Neuronal stem cell (in vitro differentiated cells): ENCODE measurements at places on chromosomes 3 and 15.

DNA sequence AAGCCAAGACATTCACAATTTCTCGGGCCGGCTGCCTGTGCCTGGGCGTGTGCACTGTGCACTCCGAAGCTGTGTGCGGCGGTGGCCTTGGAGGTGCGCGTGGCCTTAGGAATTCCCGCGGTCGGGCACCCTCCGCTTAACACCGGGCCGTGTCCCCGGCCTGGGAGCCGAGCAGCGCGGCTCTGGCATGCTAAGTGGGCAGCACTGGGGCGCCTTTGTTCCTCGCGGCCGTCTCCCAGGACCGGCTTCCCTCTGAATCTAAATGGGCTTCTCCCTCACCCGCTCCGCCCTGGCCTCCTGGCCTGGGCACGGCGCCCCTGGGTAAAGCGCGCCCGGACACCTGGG lies 498 bp upstream of the ARNT2 start:
- peak; percentile 49 for DNase-seq

- DNase-seq = no peak
Measured at GRCh38 chr3:141449424-141449823, 37.4 kb upstream of the RASA2 start.

- DNase-seq = no peak
Measured at GRCh38 chr3:27715454-27715806, 6.7 kb downstream of the EOMES start.

DNA sequence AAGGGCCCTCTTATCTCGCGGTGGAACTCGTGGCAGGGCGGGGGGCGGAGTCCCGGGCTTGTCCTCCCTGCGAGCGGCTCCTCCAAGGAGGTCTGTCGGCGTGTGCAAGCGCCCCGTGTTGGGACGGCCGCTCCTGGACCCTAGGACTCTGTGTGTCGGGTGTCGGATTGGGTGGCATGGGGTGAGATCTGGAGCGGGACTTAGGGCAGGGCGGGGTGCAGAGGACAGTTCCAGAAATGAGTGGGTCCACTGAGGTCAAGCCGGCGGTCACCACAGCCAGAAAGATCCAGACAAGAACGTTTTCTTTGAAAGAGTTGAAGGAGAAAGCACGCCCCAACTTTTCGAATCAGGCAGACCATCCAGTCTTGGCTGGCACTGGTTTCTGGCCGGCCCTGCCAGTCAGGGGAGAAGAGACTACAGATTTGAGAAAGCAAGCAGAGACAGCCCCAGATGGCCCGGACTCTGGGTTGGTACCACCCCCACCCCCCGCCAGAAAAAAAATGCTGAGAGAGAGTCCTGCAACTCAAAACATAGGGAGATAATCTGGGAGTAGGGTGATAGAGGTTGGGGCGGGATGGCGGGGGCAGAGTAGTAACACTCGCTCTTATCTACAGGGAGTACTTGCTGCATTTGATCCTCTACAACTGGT lies 784 bp upstream of the CISH start:
- no peak for DNase-seq

- DNase-seq = no peak
Measured at GRCh38 chr15:58212909-58213526, 74.8 kb downstream of the AQP9 start.

- DNase-seq = no peak
Measured at GRCh38 chr3:134242649-134243617, 7.7 kb downstream of the RYK start.

DNA sequence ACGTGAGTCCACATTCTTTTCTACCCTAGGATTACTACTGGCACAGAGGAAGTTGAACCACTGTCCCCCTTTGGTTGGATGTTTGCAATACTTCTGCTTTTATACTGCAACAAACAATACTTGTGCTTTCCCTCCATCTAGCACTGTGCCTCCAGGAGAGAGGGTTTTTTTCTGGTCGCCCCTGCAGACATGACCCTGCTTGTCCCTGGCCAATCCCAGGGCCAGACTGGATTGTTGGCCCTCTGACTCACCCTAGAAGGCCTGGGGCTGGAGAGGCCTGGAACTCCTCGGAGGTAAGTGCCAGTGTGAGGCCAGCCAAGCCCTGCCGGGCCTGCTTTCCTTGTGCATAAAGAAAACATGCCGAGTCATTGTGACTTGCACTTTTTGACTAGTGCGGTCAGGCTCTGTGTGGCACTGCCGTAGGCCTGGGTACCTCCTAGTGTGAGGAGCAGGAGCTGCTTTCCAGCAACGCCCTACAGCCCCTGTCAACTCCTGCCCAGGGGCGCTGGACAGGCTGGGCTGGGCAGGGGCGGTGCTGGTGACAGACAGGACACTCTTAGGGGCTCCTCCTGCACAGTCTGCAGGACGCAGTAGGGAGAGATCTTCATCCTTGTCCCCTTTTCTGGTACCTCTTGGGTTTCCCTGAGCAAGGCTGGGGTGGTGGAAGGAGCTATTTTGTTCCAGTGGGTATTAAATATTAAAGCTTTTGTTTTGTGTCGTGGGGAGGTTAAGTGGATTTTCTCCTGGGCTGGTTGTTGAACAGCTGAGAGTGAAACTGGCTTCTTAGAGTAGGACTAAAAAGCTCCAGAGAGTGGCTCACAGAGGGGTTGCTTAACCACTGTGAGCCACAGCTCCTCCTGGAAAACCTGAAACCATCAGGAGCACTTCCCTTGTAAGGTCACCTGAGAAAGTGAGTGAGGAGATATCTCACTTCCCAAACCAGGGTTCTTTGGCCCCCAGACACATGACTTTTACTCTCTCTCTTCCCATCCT lies 14.4 kb upstream of the TKT start:
- DNase-seq = peak; percentile 66

DNA sequence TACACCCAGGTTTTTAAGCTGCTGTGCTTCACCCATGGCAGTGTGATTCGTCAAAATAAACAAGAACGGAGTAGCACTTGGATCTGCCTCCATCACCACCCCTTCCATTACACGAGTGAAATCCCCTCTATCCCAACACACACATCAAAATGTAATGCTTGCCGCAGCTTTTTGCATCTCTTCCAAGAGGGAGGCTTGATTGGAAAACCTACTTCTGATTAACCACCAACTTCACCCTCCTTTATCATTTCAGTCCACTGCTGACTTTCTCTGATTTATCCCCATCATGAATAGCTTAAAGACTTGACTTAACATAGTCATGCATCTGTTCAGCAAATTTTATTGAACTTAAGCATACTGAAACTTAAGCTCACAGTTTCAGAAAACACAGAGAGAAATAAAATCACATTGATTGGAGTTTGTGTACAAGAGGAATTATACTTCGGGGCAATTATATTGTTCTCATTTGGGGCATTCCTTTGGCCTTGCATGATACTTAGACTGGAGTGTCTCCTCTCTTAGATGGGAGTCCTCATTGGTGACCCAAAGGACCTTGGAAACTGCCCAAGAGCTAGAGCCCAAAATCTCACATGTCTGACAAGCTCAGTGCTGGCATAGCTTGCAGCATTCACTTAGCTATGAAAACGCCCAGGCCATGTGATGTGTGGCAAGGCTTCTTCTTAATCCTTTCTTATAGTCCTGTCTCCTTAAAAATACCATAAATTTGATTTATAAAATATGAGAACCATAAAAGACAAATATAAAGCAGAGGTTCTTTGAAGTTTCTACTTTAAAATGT lies 124.3 kb upstream of the UMPS start:
- DNase-seq = no peak

- DNase-seq = no peak
Measured at GRCh38 chr3:16302082-16302631, 37.1 kb downstream of the OXNAD1 start.

GRCh38 chr3:141553055-141553454 lies 66.2 kb downstream of the RASA2 start:
- no peak for DNase-seq

GRCh38 chr15:67103869-67104268 lies 38.5 kb downstream of the SMAD3 start:
- DNase-seq = no peak

DNA sequence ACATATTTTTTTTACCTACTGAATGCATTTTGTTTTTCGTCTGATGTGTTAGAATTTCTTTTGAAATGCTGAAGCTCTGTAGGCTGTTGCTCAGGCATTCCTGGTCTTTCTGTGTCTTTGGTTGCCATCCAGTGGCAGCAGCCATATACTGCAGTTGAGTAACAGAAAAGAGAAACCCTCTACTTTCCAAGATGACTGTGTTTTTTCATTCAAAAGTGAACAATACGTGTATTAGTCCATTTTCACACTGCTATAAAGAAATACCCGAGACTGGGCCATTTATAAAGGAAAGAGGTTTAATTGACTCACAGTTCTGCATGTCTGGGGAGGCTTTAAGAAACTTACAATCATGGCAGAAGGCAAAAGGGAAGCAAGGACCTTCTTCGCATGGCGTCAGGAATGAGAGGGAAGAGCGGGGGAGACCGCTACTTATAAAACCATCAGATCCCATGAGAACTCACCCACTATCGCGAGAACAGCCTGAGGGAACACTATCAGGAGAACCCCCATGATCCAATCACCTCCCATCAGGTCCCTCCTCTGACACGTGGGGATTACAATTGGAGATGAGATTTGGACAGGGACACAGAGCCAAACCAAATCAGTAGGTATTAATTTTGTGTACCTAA lies 4.7 kb upstream of the GOLGA8B start:
- peak; percentile 39 for DNase-seq

- no peak for DNase-seq
Measured at GRCh38 chr3:152051501-152052404, 178.3 kb downstream of the SUCNR1 start.

- DNase-seq = no peak
Measured at GRCh38 chr15:100879464-100880138, at the start of gene ALDH1A3. ALDH1A3 (plus strand) TSS chr15:100879831; CDS start chr15:100879908, 77 bp downstream.

DNA sequence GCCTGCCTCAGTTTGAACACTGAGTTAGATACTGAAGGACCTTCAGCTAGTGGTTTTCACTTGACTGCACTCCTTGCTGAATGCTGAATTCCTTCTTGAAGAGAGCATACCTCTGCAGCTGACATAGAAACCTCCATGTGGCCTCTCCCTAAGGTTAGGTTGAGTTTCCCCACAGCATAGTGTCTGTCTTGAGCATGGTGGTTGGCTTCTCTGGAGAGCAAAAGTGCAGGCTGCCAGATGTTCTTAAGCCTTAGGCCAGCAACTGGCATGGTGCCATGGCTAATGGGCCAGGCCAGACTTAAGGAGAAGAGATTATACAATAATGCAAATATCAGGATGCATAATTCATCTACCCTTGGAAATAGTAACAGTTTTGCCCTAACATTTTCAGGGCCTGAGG lies 545.6 kb upstream of the ZNF385D start:
- no peak for DNase-seq

GRCh38 chr15:51801391-51801835 lies 28.0 kb upstream of the TMOD3 start:
- peak; percentile 15 for DNase-seq

- DNase-seq = no peak
Measured at GRCh38 chr15:70829371-70830166, 24.4 kb downstream of the LARP6 start.

DNA sequence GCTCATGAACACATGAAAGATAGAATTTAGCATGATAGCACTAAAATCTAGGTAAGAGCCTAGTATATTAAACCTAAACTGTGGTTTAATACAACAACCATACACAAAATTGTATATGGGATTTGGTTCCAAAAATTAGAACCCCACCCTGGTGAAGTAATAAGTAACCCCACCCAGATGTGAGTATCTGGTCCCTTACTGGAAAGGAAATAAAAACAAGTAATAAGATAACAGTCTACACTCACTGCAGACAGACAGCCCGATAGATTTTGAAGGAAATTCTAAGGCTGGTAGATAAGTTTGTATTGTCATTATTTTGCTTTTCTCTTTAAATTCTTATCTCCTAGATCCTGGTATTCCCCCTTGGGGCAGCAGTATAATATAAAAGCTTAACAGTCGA lies 184.9 kb downstream of the ZBTB20 start:
- DNase-seq = no peak

DNA sequence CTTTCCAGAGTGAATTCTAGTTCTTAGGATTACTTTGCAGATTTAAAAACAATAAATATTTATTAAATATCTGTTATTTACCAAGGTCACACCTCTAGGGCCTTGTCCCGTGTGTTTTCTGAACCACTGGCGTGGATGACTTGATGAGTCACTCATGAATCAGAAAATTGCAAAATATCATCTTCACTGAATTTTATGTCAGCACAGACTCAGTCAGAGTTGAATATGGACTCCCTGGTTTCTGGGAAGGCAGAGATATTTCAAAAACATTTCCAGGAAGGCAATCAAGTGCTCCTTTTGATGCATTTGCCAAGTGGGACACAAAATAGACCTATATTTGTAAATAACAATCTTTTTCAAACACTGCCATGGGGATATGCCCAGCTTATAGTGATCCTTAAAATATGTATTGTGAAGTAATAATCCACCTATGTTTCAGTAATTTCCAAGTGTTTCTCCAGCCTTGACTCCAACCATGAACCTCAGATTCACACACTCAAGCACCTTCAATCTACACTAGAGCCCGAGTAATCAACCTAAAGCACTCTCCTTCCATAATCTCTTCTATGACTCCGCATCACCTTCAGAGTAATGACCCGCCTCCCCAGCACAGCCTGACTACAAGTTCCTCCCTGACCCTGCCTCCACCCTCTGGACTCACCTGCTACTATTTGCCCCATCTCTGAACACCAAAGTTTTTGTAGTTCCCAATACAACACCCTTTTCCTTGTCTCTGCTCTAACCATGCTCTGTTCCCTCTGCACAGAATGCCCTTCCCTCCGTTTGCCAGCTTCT lies 24.3 kb downstream of the DPH3 start:
- no peak for DNase-seq

GRCh38 chr3:116849261-116849688 lies 139.7 kb downstream of the TUSC7 start:
- no peak for DNase-seq

- DNase-seq = no peak
Measured at GRCh38 chr15:84734794-84735479, 13.5 kb upstream of the ZNF592 start.

GRCh38 chr3:101379658-101380376 lies 59.4 kb upstream of the IMPG2 start:
- no peak for DNase-seq

- DNase-seq = no peak
Measured at GRCh38 chr15:68504681-68505170, 72.8 kb upstream of the ITGA11 start.

DNA sequence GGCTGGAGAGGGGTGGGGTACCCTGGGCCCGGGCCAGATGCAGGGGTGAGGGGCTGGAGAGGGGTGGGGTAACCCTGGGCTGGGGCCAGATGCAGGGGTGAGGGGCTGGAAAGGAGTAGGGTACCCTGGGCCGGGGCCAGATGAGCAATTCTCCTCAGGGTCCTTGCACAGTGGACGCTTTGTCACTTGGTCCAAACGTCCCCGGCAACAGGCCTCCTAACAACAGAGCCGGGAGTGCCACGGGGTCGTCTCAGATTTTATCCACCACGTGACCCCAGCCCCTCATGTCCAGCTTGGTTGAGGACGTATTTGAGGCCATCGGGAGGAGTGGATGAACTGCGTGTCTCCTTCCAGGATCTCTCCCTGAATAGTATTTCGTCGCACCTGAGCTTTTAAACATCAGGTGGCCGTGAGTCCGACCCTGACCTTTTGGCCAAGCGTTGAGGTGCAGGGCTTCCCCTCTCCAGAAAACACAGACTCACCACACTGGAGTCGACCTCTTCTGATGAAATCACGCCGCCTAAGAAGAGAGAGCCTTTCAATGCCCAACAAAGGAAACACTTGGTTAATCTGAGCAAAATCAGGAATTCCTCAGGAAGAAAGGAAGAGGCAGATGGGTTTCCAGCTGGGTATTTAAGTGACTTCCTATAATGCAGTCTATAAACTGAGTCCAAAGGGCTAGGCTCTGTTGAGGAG lies 12.8 kb upstream of the LRRC15 start:
- no peak for DNase-seq

GRCh38 chr15:39888243-39888642 lies 31.8 kb downstream of the GPR176 start:
- DNase-seq = no peak

- no peak for DNase-seq
Measured at GRCh38 chr15:70947351-70948335, 55.0 kb downstream of the LRRC49 start.

- no peak for DNase-seq
Measured at GRCh38 chr3:189286188-189286587, 114.4 kb downstream of the TPRG1 start.
